ENCODE measurements at places on chromosomes 6 and 20.

DNA sequence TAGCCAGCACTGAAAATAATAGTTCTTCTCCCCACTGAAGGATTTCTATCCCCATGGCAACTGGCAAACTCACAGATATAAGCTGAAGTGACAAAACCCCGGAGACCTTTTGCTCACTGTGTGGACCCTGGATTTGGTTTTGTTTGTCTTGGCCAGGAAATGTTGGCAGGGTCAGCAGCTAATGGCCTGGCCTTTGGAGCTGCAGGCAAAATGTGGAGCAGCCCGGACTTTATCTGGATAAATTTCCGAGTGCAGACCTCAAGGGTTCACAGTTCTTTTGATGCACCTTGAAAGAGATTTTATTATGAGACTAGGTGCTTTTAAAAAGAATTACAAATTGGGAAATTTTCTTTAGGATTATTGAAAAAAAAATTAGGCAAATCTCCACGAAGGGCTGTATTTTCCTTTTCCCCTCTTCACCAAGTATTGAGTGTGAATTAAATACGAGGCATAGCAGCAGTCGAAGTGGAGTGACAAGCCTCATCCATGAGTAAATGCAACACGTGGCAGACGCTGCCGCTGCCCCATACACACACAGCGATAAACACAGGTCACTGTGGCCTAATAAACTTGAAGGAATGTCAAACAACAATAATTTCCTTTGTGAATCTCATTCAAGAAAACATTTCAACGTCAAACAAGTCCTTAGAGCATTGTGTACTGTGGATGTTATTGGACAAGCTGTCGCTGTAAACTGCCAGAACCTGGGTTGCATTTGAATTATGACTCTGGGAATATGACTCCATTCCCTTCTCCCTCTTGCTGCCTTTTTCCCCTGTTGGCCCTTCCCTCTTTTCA, 35.1 kb upstream of the CCN6 start:
- DNase-seq: peak; percentile 32

GRCh38 chr20:17870086-17870740, 98.4 kb downstream of the SNX5 start:
- no peak for DNase-seq

GRCh38 chr6:20704325-20705025, 170.2 kb downstream of the CDKAL1 start:
- DNase-seq: peak; percentile 38

GRCh38 chr6:137681445-137682009, 185.5 kb upstream of the TNFAIP3 start:
- DNase-seq: no peak

DNA sequence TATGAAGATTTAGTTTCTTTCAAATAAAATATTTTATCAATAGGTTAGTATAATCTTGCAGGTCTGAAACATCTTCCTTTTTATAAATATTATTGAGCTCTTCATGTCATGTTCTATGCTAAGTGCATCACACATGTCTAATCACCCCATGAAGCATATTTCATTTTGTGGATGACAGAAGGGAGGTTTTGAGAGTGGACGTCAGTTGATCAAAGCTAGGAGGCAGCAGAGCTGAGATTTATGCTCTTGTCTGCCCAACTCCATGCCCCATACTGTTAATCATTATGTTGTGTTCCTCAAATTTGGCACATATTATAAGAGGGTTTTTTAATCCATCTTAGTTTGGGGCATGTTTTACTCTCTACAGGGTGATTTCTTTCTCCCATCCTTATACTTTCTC, 22.7 kb downstream of the DSE start:
- no peak for DNase-seq

GRCh38 chr20:44069203-44070011, 117.6 kb downstream of the JPH2 start:
- no peak for DNase-seq

- DNase-seq: no peak
Measured at GRCh38 chr6:8678466-8678865, 243.1 kb upstream of the SLC35B3 start.

DNA sequence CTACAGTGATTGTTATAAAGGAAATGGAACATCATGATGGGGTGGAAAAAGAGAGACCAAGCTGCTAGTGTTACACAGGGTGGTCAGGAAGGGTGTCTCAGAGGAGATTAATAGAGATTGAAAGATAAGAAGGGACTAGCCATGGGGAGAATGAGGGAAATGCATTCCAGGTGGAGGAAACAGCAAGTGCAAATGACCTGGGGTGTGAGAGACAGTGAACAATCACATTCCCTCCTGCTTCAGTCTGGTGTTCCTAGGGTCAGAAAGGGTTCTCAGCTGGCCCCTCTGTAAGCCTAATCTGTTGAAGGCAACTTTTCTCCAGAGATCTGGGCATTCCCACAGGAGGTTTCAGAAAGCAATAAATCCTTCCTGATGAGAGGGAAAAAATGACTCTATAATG, 3.6 kb upstream of the KCNB1 start:
- no peak for DNase-seq

Measured in NCI-H146 (cell line).